ENCODE measurements at places on chromosomes 4 and X.

GRCh38 chr4:11182586-11183355, 245.9 kb downstream of the HS3ST1 start:
- no peak for ATAC-seq

- ATAC-seq = no peak
These were observed 634.7 kb upstream of the FAM241A start for GRCh38 chr4:111510535-111510934.

GRCh38 chrX:66000178-66000577, 39.7 kb downstream of the VSIG4 start:
- no peak for ATAC-seq

GRCh38 chrX:40749681-40750494, 14.5 kb upstream of the MED14 start:
- peak; percentile 31 for ATAC-seq

- peak; percentile 49 for ATAC-seq
These were observed at the start of gene ARHGEF6 for GRCh38 chrX:136780763-136781162. TSS of gene ARHGEF6 (minus strand) at chrX:136780932. CDS start at chrX:136780882, 50 bp downstream.

DNA sequence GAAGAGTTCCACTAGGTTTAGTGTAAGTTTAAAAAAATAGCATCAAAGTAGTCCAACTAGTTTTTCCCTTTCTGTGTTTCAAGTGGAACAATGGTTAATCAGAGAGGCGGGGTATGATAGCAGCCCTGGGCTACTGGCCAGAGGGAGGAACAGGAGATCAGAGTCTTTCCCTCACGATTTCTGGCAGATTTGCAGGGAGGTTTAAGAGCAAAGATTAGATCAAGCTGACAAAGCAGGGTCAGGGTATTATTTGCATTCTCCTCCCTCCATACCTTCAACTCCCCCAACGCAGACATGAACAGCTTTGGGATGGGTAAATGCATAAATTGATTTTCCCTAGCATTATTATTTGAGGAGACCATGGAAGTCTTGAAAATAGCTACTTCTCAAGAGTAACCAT, 277.6 kb upstream of the DIAPH2 start:
- no peak for ATAC-seq

- no peak for ATAC-seq
These were observed 23.8 kb downstream of the F9 start for GRCh38 chrX:139554376-139554775.

GRCh38 chr4:55096045-55096444, 29.4 kb downstream of the KDR start:
- no peak for ATAC-seq

GRCh38 chr4:24472514-24473308, 111.6 kb downstream of the DHX15 start:
- peak; percentile 46 for ATAC-seq

- ATAC-seq = peak; percentile 86
These were observed 56.7 kb downstream of the PRPS1 start for GRCh38 chrX:107684956-107685385.

All from activated T-helper 17 cell treated with anti-CD3 and anti-CD28 coated beads, Interleukin-2, amount 50 U/mL, for 72 hours (primary cell).